ENCODE measurements at places on chromosomes 13 and 19.

DNA sequence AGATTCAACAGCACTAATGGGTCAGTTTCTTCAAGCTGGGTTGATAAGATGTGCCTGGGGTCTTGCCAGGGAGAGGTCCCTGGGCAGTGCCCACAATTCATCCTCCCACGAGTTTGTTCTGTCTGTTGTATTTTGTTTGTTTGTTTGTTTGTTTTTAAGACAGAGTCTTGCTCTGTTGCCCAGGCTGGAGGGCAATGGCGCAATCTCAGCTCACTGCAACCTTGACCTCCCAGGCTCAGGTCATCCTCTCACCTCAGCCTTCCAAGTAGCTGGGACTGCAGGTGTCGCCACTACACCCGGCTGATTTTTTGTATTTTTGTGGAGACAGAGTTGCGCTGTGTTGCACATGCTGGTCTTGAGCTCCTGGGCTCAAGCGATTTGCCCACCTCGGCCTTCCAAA, 120.1 kb downstream of the NUFIP1 start:
- no peak for DNase-seq

GRCh38 chr13:113967729-113968462, 6.0 kb downstream of the C13orf46 start:
- DNase-seq = no peak

- no peak for DNase-seq
Measured at GRCh38 chr19:47699360-47699917, 13.8 kb upstream of the EHD2 start.

DNA sequence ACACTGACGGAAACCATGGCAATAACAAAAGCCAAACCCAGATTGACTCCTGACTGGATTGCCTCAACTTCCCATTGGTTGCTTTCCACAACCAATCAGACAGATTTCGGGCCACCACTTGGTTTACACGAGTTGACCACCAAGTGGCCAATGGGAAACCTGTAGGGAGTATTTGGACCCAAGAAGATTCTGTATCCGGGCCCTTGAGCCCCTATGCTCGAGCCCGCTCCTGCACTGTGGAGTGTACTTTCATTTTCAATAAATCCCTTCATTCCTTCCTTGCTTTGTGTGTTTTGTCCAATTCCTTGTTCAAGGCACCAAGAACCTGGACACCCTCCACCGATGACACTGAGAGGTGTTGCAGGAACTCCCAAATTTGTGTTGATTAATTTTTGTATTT, 24.1 kb upstream of the URI1 start:
- DNase-seq = no peak

GRCh38 chr13:49021953-49022352, 46.2 kb downstream of the FNDC3A start:
- DNase-seq = no peak

DNA sequence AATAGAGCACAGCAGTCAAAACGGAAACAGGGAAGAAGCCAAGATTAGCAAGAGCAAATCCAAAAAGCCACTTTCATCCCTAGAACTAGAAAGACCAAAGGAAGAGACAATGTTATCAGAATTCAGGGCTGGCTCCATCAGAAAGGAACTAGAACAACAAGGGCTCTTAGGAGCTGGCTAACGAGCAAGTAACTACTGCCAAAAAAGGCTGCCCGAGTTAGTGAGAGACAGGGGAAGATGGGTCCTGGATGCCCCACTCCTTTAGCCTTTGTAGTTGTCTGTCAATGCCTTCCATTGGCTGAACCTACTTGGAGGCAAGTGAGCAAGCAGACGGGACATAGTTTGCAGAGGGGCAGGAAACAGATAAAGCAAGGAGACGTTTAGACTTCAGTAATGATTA, 240.4 kb downstream of the KLF12 start:
- no peak for DNase-seq

GRCh38 chr13:95209109-95209508, 92.1 kb downstream of the ABCC4 start:
- DNase-seq = no peak

DNA sequence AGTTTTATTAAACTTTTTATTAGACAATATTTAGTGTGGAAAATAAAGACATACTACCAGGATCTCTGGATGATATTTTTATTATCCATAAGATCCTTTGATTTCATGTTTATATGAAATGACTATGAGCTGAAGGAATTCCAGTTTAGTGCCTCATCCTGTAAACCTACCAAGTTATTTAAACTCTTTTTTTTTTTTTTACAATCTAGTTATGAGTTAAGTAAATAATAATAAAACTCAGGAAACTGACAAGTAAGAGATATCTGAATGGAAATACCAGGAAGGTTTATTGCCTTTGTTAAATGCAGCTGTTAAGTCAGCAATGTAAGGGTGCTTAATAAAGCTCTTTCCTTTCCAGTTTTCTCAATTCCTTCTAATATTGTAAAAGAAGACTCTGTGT, 53.9 kb downstream of the RXFP2 start:
- DNase-seq = no peak

GRCh38 chr13:97429681-97430081, 4.3 kb upstream of the RAP2A start:
- no peak for DNase-seq

GRCh38 chr13:58921129-58921528, 1242.6 kb downstream of the DIAPH3 start:
- DNase-seq = no peak

GRCh38 chr19:18349524-18350128, 9.2 kb downstream of the PGPEP1 start:
- peak; percentile 24 for DNase-seq

- DNase-seq = no peak
Measured at GRCh38 chr13:53783471-53783870, 754.9 kb downstream of the OLFM4 start.

DNA sequence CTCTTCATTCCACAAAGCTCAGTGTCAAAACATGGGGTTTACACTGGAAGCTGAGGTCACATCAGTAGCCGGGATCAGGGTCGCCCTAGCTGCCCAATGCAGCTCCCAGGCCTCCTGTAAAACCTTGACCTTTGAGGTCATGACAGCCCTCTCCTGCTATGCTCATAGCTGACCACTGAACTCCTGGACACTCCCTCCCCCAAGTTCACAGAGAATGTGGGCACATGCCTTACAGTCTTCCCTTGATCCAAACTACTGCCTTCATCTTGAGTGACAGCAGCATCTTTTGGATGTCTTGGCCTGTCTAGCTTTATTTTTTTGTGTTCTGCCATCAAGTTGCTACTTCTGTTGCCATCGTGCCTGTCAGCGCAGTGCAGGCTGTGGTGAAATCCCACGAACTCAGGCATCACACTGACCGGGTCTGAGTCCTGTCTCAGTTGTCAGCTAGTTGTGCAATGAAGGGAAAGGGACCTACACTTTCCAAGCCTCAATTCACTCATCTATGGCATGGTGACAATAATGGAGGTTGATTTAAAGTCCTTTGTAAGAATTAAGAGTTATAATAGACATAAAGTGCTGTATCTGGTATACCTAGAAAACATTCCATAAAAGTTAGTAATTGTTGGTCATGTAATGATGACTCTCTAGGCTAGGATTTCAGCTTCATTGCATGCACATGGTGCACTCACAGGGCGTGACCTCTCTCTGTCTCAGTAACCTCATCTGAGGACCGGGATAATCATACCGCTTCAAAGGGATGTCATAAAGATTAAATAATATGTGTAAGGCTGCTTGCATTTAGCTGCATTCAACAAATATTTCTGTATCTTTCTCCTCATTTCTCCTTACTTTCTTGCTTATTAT, 16.4 kb upstream of the ALOX5AP start:
- no peak for DNase-seq

DNA sequence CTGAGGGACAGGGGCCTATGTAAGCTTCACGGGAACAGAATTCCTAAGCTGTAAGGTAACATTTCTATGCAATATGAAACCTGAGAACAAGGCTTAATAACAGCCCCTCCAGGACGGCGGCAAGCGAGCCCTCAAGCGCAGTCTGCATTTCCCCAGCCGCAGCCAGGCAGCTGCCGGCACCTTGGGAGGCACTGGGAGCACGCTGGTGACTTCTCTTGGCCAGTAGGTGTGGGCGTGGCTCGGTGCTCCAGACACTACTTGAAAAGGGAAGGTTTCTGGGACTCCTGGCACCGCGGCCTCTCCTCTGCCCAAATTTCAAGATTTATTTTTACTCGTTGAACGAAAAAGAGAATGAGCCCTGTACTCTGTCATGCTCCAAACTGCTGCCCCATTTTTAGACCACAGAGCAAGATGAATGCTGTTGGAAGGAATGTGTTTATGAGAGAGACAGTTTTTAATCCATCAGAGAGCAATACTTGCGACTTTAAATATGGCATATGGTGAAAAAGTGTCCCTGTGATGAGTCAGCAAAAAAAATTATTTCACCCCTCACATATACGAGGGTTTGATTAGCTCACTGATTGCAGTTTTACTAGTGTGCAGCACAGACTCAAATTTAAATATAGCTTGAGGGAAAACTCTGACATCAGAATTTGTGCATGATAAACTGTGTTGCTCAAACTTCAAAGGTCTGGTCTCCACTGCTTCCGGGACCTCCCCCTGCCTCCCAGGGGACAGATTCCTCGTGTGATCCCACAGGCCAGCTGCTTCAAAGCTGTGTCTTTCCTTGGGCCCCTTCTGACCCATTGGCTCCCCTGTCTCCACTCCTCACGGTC, 81.2 kb downstream of the COL4A2 start:
- no peak for DNase-seq

GRCh38 chr13:98576200-98576945, 534 bp downstream of the STK24 start:
- DNase-seq = no peak

- no peak for DNase-seq
Measured at GRCh38 chr13:43988302-43988701, 108.6 kb downstream of the LACC1 start.

DNA sequence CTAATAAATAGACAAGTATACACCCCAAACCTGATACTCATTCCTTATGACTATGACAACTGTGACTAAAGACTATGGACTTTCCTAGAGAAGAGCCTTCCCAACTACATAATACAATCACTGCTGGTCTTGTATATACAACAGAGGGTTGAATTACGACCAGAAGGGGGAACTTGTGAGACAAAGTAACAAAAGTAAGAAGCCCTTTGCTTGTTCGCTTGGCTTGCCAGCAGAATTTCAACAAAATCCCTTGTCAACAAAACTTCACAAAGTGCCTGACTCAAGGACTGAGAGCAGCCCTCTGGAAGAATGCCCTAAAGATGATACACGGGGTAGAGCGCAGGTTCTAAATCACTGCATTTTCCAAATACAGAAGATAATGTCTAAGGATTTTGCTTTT, 99.4 kb downstream of the WASF3 start:
- DNase-seq = no peak

DNA sequence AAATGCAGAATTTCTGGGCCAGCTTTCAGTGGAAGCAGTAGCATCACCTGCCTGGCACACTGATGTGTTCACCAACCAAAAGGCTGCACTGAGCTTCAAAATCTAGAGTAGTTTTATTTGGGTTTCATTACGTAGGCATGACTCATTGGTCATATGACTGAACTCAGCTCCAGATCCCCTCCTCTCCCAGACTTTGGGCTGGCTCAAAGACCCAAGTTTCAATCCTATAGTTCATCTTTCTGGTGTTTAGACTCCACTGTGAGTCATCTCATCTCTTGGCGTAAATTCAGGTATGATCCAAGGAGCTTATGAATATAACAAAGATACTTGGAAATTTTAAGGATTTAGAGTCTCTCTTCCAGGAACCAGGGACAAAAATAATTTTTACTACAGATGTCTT, 17.7 kb downstream of the ZMYM5 start:
- no peak for DNase-seq

- no peak for DNase-seq
Measured at GRCh38 chr19:49294401-49294800, 30.6 kb downstream of the SLC6A16 start.

DNA sequence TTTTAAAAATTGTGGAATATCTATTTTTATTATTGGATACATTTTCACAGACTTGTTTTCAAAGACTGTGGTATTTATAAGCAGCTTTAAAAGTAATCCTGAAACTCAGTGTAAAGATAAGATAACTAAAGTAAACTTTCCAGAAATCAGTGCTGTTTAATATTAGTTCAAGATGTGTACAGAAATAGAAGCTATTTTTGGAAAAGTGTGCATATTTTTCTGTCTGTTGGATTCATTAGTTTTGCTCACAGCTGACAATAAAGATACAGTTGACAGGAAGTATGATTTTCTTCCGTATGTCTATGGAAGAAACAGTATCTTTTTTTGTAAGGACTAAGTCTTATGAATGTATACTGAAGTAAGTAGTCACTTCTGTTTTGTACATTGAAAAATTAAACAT, 85.9 kb downstream of the GJA3 start:
- no peak for DNase-seq

DNA sequence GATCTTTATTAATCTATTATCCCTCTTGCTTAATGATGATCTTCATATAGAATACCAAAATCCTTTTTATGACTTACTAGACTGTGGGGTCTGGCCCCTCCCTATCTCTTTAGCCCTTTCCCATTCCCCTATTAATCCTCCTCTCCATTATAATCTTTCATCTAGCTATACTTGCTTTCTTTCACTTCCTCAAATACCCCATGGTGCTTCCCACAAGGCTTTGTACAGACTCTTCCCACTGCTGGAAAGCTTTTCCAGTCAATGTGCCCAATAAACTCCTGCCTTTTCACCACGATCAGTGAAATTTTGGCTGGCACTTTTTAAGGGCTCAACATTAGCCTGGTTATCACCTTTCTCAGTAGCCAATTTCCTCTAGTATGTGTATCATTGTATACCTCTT, 3.2 kb upstream of the EBPL start:
- no peak for DNase-seq

GRCh38 chr13:45141369-45141768, 21.1 kb downstream of the GTF2F2 start:
- DNase-seq = no peak

- no peak for DNase-seq
Measured at GRCh38 chr13:62418376-62418775, 1002.7 kb upstream of the PCDH20 start.

GRCh38 chr13:75250526-75251178, 231.3 kb downstream of the TBC1D4 start:
- no peak for DNase-seq

DNA sequence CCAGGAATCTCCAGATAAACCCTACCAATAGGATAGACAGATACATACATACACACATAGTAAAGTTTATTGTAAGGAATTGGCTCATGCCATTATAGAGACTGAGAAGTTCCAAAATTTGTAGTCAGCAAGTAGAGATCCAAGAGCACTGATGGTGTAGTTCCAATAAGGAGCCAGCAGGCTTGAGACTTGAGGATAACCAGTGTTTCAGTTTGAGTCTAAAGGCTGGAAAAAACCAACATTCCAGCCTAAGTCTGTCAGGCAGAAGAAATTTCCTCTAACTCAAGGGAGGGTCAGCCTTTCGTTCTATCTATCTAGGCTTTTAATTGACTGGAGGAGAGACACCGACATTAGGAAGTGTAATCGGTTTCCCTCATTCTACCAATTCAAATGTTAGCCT, 110.2 kb upstream of the TSHZ3 start:
- no peak for DNase-seq

DNA sequence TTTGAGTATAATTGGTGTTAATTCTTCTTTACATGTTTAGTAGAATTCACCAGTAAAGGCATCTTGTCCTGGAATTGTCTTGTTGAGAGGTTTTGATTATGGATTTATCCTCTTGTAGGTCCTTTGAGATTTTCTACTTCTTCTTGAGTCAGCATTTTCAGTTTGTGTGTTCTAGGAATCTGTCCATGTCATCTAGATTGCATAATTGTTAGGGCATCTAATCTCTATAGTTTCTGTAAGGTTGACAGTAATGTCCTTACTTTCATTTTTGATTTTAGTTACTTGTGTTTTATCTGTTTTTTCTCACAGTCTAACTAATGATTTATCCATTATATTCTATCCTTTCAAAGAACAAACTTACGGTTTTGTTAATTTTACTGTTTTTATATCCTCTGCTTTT, 492.0 kb downstream of the FGF9 start:
- DNase-seq = no peak

- no peak for DNase-seq
Measured at GRCh38 chr19:40687525-40688016, 2.9 kb downstream of the NUMBL start.
